ENCODE measurements at places on chromosomes 6 and 20.

- no peak for DNase-seq
Measured at GRCh38 chr20:56778765-56779195, 149.7 kb downstream of the TFAP2C start.

GRCh38 chr20:53905019-53905819 is 165.2 kb downstream of the BCAS1 start:
- no peak for DNase-seq

DNA sequence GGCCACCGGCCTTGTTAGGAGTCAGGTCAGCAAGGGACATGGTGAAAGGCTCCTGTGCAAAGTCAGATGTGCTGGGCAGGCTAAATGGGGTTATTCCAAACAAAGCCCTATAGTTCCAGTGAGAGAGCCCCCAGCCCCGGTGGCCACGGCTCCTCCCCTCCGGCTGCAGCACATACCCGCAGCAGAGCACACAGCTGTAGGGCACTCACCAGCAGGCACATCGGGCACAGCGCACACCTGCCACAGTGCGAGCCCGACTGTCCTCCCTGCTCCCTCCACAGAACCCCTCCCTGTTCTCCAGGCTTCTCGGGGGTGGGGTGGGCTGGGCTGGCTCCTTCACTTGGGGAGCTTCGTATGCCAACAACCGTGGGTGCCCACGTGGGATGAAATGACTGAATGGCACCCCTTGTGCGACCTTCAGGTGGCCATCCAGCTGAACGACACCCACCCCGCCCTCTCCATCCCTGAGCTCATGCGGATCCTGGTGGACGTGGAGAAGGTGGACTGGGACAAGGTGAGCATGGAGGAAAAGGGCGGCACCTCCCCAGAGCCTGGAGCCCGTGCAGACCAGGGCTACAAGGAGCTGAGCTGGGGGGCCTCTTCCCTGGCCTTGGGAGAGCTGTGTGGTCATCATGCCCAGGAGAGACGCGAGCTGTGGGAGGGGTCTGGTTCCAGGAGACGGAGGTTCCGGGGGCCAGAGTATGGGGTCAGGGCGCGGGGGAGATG is 30.9 kb downstream of the PYGB start:
- DNase-seq, result no peak

DNA sequence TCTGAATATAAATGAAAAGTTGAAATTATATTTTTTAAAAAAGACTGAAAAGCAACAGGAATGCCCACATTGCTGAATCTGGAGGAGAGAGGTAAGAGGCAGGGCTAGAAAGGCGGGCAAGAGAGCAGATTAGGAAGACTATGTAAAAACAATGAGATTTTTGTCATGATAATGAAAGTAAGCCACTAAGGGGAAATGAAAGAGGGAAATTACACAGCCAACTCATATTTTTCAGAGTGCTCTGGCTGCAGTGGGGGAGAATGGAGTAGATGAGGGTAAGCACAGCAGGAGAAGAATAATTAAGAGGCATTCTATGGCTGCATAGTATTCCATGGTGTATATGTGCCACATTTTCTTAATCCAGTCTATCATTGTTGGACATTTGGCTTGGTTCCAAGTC is 281.9 kb downstream of the PKHD1 start:
- no peak for DNase-seq

DNA sequence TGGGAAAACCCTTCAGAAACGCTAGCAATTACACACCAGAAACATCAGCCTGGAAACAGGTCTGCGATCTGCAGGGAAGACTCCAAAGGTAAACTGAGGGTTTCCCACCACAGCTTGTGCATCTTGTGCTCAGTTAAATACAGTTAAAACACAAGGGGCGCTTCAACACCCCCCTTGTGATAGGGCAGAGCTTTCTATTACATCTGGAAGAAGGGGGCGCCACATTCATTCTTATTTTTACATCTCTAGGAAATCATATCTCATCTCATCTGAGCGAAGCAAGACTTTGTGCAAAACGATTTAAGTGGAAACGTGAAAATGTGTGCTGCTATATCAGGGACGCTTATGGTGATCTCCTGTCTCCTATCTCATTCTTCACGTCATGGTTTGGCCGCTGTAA is 58.5 kb downstream of the PRND start:
- DNase-seq, result no peak

DNA sequence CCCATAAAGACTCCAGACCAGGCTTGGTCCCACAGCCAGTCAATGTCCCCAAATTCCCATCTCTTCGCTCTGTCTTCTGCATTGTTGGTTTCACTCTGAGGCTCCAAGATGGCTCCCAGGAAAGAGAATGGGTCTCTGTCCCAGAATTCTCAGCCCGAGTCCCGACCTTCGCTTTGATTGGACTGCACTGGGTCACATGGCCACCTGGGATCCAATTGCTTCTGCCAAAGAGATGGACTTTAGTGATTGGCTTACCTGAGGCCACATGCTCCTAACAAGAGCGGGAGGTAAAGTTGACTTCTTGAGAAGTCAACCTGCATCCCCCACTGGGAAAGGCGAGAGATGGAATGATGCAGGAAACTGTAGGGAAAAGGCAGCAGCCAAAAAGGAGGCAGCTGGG is 104.7 kb upstream of the PMEPA1 start:
- DNase-seq, result no peak

- no peak for DNase-seq
Measured at GRCh38 chr6:81293896-81294295, 458.6 kb downstream of the TENT5A start.

GRCh38 chr20:775679-776135 is 7.4 kb upstream of the SLC52A3 start:
- no peak for DNase-seq

GRCh38 chr20:46827718-46828458 is 66.8 kb upstream of the EYA2 start:
- no peak for DNase-seq

DNA sequence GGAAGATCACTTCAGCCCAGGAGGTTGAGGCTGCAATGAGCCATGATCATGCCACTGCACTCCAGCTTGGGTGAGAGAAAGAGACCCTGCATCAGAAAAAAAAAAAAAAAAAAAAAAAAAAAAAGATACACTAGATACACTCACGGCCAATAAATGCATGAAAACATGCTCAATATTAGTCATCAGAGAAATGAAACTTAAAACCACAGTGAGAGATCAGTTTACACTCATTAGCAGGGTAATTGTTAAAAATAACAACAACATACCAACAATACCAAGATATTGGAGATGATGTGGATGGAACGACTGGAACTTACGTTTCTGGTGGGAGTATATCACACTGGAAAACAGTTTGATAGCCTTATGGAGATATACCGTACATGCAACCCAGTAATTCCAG is 29.9 kb downstream of the HS3ST5 start:
- no peak for DNase-seq

GRCh38 chr6:56732517-56732916 is 89.8 kb upstream of the DST start:
- no peak for DNase-seq

DNA sequence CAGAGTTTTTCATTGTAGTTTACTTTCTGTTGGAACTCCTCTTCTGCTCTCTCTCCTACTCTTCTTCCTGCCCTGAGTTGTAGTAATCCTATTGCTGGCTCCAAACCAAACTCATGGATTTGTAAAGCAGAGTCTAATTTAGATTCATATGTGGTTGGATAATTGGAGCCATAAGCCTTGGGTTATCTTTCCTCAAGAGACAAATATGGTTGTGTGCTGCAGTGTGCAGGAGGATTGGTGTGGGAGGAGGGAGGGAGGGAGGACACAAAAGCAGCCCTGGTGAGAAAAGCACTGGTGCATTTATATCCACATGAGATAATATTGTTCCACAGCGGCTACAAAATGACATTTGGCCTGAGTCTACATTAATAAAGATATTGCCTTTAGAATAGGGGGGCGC is 4.2 kb downstream of the HLA-G start:
- no peak for DNase-seq

DNA sequence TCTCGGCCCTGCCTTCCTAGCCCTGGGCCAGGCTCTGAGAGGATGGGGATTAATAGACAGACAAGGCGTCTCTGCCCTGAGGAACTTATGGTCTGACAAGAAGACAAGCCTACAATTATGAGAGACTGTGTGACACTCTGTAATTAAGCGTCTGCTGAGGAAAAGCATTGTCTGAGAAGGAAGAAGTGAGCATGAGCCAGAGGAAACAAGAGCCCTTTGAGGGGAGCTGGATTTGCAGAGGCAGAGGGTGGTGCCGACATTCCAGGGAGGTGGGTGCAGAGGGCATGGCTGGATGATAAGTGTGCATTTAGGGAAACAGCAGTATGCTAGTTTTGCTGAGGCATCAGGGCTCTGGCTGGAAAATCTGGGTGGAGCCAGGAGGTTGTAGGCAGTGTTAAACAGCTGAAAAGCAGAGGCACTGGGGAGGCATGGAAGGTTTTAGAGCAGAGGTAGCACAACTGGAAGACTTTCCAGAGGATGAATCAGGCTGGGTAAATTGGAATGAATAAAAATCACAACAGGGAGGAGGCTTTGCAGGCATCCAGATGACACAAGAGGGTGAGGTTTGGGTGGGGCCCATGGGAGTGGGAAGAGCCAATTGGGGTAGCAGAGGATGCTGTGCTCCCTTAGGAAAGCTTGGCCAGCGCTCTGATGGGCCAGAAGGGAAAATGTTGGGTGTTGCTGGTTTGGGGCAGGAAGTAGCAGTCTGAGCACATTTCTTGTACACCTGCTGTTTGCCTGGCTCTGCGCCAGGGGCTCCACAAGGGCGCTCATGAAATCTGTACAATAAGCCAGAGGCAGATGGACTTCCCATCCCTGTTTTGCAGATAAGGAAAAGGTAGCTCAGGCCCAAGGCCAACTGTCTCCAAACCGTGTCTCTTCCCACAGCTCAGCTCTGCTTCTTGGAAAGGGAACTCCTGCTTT is 74.0 kb upstream of the MYL9 start:
- DNase-seq, result peak; percentile 34

GRCh38 chr6:158755636-158756035 is 63.5 kb downstream of the EZR start:
- DNase-seq, result no peak

DNA sequence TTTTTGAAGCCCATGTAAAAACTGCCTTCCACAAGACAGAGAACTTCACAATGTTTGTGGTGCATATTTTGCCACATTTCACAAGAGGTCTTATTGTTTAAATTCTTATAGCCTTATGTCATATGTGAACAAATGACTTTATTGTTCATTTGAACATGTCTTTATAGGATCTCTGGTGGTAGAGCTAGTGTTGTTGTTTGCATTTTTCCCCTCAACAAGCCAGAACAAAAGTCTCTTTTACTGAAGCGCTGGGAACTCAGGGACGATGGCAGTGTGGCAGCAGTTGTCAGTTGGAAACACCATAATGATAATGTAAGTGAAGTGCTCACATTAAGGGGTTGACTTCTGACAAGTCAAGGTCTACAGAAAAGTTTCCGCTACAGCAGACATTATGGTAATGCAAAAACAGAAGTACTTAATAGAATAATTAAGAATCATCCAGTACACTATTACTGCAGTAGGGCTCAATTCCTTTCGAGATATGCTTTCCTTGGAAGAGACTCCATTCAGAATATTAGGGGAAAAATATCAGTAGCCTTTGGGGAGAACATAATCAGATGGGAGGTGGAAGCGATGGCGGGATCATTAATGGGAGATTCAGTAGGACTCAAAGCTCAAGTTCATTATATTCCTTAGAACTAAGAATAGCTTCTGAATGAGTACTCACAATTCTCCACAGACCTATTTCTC is 180.0 kb downstream of the GJA10 start:
- no peak for DNase-seq

DNA sequence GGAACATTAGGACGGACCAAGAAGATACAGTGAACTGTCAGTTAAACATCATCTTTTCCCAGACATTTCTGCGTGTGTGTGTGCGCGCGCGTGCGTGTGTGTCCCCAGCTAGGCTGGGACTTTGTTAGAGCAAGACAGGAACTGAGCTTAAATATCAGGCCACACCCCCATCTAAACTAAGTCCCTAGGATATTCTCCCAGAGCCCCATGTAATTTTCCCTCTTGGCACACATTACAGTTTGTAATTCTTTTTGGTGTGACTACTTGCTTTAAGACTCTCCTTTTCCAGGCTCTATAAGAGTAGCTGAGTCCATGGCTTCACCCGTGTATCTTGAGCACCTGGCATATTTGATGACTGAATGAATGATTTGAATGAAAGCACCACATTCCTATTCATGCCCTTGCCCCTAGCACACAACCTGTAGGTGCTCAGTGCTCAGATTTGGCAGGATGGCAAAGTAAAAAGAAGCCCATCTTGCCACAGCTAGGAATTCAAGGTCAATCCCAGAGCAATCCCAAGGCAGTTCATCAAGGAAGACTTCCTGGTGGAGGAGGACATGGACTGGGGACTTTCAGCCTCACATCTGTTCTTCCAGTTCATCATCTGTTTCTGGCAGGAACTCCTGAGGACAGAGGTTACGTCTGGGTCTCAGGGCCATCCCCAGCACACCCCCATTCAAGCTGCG is 69.2 kb downstream of the MRPL14 start:
- no peak for DNase-seq

DNA sequence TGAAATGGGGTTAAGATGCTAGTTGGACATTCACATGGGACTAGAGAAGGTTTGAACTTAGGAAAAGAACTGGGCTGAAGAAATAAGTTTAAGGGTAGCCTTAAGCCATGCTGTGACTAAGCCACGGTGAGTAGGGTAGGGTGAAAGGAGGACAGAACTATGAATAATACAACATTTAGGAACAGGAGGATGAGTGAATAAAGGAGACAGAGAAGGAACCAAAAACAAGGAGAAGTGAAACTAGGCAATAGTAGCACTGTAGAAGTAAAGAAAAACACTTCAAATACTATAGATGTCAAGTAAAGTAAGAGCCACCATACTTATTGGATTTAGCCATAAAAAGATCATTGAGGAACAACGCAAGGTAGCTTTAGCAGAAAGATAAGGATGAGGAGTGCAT is 111.2 kb downstream of the KCNQ5 start:
- DNase-seq, result no peak

DNA sequence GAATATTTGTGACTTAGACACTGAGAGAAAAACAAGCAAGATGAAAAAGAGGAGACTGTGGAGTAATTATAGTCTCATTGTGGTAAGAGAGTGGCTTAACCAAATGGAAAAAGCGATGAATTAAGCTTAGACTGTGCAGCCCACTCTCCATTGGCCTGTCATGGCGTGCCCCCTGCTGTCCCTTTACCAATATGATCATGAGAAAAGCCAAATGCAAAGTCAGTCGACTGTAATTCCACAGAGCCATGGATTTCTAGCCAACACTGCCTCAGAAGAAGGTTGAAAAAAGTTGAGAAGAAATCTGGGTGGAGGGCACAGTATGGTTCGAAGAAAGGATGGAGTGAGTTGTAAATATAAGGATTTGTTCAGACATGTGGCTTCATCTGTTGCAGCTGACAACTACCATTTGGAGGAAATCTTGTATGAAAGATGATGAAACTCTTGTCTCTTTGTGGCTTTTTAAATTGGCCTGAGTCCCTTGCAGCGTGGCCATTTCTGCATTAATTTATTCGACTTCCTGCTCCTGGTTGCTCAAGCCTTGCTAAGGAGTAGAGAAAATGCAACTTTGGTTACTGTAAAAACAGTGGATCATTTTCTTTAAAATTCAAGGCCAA is 251.4 kb downstream of the DOK5 start:
- no peak for DNase-seq
